ENCODE measurements at places on chromosomes 1 and 21.
A peak's percentile ranks its signal among the peaks of the same experiment; 100 is the strongest.

- no peak for DNase-seq
Measured at GRCh38 chr1:215115760-215116159, 33.2 kb downstream of the KCNK2 start.

DNA sequence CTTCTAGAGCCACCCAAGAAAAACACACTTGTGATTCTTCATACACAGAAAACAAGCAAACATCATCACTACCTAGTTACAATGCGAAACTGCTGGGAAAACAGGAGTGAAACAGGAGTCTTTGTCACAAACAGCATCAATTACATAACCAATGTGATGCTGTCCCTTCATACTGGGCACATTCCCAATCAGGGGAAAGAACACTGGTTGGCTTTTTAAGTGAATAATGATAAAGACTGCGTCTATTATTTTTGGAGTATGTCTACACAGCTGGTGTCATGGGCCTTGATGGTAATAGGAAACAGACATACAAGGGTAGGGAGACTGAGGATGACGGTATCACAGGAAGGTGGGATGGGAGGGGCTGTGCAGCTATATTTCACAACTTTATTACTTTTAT, 43.3 kb downstream of the SIPA1L2 start:
- no peak for DNase-seq

DNA sequence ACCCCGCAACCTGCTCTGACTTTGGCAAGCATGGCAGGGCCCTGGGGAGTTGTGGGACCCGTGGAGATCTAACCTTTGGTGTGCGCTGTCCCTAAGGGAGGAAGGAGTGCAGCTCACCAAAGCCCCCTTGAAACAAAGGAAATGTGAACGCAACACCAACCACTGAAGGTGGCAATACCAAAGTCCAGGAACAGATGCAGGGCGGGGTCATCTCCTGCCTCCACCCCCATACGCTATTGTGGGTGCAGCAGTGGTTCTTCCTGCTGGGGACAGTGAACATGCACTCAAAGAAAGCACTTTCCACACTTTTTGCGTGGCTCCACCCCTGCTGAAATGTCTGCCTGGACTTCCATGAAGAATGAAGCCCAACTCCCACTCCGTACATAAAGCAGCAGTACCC, 93.0 kb downstream of the UBE2U start:
- no peak for DNase-seq

DNA sequence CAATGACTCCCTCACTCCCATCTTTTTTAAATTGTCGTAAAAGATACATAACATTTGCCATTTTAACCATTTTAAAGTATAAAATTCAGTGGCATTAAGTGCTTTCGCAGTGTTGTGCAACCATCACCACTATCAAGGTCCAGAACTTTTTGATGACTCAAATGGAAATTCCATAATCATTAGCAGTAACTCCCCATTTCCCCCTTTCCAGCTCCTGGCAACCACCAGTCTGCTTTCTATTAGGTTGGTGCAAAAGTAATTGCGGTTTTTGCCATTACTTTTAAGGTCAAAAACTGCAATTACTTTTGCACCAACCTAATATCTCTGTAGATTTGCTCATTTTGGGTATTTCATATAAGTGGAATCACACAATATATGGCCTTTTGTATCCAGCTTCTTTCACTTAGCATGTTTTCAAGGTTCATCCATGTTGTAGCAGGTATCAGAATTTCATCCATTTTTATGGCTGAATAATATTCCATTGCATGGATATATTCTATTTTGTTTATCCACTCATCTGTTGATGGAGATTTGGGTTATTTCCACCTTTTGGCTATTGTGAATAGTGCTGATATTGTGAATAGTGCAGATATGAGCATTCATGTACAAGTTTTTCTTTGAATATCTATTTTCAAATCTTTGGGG, 159.7 kb downstream of the HIVEP3 start:
- DNase-seq = no peak

DNA sequence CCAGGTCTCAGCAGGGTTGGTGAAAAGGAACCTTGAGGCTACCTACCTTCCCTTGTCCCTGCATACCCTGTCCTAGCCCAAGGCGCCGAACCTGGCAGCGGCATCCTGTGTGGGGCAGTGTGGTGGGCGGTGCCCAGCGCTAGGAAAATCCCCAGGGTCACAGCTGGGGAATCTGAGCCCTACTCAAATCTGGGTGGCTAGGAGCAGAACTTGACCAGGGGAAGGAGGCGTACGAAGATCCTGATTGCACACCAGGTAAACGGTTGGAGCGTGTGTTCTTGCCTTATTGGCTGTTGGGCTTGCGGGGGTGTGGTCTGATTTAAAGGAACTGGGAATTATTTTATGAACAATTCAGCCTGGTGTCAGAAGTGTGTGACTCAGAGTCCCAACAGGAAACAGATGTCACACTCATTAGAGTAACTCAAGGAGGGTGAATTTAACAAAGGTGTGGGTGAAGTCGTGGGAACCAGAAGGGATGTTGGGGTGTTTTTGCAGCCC, 118.6 kb downstream of the LRIG2 start:
- no peak for DNase-seq

DNA sequence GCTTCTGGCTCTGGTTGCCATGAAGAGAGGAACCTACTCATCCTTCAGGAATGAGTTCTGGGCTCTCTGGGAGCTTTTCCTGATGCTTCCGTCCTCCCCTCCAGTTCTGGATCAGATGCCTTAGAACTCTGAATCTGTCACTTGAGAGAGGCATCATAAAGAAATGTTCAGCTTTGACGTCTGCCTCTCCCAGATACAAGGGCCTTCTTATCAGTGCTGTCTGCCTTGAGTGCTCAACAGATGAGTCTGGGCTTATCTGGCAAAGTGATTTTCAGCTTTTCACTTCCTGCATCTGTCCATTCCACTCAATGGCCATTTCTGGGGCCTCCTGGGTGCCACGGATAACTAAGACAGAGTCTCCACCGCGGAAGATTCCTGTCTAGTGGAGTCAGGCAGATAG, 12.3 kb upstream of the OTUD3 start:
- DNase-seq = no peak

- no peak for DNase-seq
Measured at GRCh38 chr1:40247655-40248054, at the start of gene TMCO2. Gene TMCO2 (plus strand): TSS chr1:40247937. CDS start chr1:40247994, 57 bp downstream.

GRCh38 chr1:209570743-209571142, 12.8 kb upstream of the CAMK1G start:
- DNase-seq = no peak

DNA sequence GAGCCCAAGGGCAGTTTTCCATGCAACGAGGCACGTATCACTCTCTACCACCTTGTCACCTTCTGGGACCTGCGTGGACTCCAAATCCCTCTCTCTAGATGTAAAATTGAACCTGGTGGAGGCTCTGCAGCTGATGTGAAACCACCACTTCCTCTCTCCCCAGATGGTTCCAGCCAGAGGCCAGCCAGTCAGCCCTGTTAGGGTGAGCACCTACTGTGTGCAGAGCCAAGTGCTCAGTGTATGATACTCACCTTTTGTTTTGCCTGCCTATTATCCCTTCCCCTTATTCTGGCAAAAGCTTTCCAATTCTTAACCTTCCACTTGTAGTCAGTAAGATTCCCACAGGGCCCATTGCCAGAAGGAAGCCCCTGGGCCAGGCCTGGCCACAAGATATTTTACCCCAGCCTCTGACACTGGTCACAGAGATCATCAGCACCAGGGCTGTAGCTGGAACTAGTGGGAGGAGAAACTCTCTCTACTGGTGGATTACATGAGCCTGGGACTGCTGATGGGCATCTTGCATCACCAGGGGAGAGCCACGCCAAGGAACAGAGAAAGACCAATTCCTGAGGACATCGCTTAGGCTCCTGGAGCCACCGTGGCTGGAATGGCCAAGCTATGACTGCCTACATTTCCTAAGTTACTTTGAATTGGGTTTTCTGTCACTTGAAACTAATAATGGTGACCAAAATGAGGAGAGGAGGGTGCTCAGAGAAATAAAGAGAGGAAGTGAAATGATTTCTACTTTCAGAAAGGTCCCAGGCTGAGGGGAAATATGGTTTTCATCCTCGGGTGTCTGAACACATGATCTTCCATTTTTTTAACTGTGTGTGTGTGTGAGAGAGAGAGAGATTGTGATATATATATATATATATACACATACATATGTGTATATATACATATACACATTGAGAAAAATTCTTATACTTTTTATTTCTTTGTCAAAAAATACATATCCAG, 26.6 kb upstream of the RD3 start:
- DNase-seq = no peak

GRCh38 chr1:199809311-199809710, 218.2 kb upstream of the NR5A2 start:
- DNase-seq = no peak

GRCh38 chr1:205344066-205344928, 12.4 kb downstream of the KLHDC8A start:
- no peak for DNase-seq

- no peak for DNase-seq
Measured at GRCh38 chr1:211531194-211532087, 39.5 kb upstream of the RD3 start.

GRCh38 chr1:87902830-87903229, 574.1 kb downstream of the LMO4 start:
- peak; percentile 20 for DNase-seq

GRCh38 chr21:31918250-31918775, 45.5 kb downstream of the HUNK start:
- no peak for DNase-seq

- no peak for DNase-seq
Measured at GRCh38 chr1:152679459-152679858, 4.4 kb downstream of the LCE2C start.

GRCh38 chr1:95003433-95003738, 69.4 kb downstream of the ALG14 start:
- DNase-seq = no peak

GRCh38 chr1:15158506-15159165, 5.1 kb downstream of the TMEM51 start:
- DNase-seq = no peak

GRCh38 chr1:220825819-220826551, 39.3 kb downstream of the MTARC1 start:
- no peak for DNase-seq

- DNase-seq = no peak
Measured at GRCh38 chr21:16837321-16837720, 675.5 kb upstream of the CXADR start.

GRCh38 chr1:103937763-103938357, 188.2 kb downstream of the AMY1C start:
- DNase-seq = no peak

- no peak for DNase-seq
Measured at GRCh38 chr1:175552306-175552705, 191.1 kb downstream of the TNR start.

- no peak for DNase-seq
Measured at GRCh38 chr1:12593621-12594066, 24.4 kb downstream of the DHRS3 start.

DNA sequence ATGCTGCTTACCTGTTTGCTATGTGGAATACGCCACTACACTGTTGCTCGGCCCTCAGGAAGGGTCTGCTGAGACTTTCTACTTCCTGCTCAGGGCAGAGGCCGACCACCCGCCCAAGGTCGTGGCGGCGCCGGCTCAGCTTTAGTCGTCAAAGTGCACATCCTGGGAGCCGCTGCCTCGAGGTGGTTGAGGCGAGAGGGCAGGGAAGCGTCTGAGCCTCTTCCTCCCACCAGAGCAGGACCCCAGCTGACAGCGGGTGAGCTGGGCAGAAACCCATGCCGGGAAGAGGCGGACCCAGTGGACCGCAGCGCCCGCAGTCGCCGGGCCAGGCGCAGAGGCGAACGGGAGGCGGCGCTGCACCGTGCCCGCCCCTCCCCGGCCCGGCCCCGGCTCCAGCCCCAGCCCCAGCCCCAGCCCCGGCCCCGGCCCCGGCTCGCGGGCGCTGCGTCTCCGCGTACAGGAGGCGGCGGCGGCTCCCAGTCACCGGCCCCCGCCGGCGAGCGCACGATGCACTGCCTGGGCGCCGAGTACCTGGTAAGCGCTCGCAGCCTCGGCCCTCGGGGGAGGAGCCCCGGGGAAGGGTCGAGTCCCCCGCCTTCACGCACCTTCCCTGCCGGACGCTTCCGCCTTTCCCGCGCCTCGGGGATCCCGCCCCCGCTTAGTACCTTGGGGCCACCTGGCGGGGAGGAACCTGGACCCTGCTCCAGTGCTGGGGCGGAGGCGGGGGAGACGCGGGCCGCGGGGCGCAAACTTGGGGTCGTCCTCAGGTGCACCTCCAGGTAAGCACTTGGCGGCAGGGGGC, at the start of gene SLC44A3:
Gene SLC44A3, plus strand, starts transcription at position 413 of the 802 bp plus-strand sequence. Its CDS starts 95 bp downstream, at position 508.
- DNase-seq = no peak

GRCh38 chr1:38194472-38194871, 147.9 kb upstream of the POU3F1 start:
- DNase-seq = no peak

GRCh38 chr1:109213345-109213823, 334 bp upstream of the SARS1 start:
- DNase-seq = no peak

GRCh38 chr21:39553331-39553730, 59.4 kb upstream of the B3GALT5 start:
- DNase-seq = no peak

DNA sequence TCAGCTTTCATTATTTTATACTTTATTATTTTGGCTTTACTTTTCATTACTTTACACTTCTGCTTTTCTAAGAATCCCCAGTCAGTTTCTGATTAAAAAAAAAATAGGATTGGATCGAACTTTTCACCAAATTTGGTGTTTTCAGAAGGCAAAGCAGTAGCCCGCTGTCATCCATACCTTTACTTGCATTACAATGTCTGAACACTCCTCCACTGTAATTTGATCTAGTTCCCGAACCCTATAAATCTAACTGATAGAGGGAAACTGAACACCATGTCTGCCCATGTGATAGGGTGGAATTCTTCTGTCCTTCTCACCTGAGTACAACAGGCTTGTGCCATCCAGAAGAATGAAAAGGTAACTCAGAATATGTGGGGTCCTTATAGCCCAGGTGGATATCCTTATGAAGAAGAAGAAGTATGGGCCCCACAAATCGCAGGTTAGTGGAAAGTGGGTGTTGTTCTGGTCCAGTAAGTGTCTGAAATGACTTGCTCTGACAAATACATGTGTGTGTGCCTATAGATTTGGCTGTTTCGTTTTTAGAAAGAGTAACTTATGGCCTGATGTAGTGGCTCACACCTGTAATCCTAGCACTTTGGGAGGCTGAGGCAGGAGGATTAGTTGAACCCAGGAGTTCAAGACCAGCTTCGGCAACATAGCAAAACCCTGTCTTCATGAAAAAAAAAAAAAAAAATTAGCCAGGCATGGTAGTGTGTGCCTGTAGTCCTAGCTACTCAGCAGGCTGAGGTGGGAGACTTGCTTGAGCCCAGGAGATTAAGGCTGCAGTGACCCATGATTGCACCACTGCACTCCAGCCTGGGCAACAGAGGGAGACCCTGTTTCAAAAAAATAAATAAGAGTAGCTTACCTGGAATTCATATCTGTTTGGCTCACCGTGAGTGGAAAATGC, 26.6 kb upstream of the CDC14A start:
- DNase-seq = no peak

- DNase-seq = no peak
Measured at GRCh38 chr1:36225283-36225899, 1.1 kb downstream of the THRAP3 start.

- DNase-seq = no peak
Measured at GRCh38 chr1:207058878-207059867, 6.1 kb downstream of the PFKFB2 start.

DNA sequence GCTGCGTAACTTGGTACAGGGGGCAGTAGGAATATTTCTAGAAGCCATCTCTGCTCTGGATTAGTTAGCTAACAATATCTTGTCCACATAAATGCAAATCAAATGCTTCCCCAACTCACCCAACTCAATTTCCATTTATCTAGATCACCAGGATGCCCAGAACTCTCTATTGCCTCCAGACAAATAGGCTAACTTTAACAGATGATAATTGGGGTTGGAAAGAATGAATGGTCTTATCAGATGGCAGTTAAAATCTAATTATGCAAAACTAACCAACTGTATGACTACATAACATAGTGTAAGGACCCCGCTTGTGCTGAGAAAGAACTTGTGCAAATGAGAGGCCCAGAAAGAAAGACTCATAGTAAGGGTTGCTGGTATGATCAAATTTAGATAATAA, 1024.8 kb downstream of the PLA2G4A start:
- no peak for DNase-seq

Data from SIG-M5 (cell line).